ENCODE measurements at places on chromosomes 7 and 10.

DNA sequence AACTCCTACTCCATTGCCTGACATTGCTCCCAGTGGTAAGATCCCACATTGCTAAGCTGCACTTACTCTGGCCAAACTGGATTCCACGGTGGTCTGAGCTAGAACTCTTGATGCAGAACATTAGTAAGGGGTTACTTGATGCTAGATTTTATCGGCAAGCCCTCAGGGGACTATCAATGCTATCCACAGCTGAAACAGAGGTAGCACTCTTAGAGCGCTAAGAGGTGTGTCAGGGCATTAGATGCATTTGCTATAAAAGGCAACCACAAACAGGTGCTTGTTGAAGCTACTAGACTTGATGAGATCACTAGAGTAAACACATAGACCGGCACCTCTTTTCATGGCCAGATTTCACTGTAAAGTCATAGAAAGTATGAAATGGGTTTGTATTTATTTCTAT is 116.3 kb downstream of the MDFIC start:
- no peak for DNase-seq

GRCh38 chr7:139153832-139154231 is 44.3 kb upstream of the ZC3HAV1 start:
- DNase-seq: no peak

DNA sequence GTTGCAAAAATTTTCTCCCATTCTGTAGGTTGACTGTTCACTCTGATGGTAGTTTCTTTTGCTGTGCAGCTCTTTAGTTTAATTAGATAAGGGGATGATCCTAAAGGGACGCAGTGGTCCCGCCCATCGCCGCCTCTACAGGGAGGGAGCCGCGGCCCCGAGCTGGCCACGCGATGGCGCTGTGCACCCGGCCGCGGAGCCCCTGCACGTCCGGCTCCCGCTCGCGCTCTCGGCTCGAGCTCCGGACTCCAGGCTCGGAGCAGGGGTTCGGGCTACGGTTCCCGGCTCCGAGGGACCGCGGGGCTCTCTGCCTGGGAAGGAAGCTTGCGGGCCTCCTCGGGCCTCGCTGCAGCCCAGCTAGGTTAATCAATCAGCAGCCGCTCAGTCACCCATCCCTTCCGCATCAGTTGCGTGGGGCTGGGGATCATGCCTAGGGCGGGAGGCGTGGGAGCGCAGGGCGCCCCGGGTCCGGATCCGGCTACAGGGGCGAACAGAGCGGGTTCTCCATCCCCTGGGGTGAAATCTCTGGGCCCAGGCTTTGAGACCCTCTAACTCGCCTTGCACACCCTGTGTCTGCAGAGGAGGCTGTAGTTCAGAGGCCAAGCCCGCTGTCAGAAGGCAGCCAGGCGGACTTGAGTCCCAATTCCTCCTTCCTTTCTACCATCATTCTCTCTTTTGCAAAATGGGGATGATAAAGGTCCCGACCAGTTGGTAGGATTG is 97.9 kb downstream of the WDR11 start:
- no peak for DNase-seq

DNA sequence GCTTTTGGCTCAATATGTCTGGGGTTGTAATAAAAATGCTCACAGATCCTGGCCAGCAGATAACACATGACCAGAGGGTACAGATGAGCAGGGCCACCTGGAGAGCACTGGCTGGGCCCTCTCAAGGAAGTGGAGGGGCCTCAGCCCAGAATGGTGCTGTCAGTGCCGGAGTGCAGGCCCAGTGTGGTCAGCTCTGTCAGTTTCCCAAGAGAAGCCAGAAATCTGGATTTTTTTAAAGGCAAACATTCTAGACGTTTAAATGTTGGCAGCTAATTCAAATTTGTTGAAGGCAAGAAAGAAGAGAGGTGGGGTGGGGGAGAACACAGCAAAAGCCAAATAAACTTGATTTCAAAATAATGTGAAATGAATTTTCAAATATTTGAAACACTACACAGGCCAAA is 2.0 kb downstream of the C10orf105 start:
- DNase-seq: no peak

- DNase-seq: no peak
Observed at GRCh38 chr10:72812415-72812752, 81.2 kb upstream of the OIT3 start.

GRCh38 chr10:12019283-12019971 is 23.2 kb downstream of the UPF2 start:
- no peak for DNase-seq

DNA sequence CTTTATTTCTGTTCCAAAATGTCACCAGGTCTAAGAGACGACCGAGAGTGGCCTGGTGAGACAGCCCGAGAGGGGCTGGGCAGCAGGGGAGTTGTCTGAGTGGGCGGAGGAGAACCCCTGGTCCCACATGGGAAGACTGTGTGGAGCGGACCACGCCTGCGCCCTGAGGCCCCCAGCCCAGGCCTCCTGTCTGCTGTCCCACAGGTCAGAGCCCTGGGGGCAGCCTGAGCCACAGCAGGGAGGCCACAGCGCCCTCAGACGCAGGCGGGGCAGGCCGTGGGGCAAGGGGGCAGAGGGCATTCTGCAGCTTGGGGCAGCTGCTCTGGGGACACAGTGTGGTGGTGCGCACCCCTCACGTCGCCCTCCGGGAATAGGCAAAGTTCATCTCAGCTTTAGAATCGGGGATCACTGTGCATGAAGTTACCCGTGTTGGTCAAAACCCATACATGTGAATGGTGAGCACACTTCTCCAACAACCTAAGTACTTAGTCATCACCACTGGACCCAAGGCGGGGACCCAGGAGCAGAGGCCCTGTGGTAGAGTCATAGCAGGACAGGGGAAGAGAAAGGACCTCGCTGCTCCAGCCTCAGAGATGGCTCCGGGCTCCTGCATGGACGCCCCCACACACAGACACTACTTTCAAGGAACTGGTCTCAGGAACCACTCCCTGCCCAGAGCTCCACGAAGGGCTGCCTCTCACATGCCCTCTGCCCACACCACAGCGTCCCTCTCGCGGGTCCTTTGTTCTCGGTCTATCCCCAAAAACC is 214.7 kb downstream of the ELFN1 start:
- DNase-seq: no peak

DNA sequence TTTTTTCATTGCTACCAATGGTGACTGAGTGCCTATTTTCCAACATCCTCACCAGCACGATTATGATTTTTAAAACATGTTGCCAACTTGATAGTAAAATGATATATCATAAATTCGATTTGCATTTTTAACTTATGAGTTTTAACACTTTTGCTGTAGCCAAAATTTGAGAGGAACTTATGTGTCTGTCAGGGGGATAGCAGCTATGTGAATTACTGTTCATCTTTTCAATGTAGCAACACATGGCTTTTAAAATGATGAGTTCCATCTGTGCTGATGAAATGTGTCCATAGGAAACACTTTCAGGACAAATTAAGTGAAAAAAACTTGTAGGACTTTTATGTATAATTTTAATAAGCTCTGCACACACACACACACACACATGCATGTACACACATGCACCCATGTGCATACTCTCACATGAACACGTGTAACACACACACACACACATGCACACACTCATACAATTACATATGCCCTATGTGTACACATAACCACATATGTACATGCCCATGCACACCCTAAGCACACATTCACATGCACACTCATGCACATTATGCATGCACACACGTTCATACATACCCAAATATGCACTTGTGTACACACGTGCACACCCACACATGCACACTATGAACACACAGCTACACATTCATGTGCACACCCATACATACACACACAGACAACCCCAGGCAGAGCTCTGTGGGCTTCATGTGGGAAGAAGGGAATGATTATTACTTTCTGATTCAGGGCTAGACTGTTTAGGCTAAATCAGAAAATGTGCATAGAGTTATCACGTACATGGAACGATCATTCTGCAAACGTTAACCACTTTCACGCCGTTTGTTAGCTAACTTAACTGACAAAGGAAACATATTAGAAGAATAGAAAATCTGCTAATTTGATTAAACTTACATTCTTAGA is 68.9 kb downstream of the C10orf143 start:
- no peak for DNase-seq

DNA sequence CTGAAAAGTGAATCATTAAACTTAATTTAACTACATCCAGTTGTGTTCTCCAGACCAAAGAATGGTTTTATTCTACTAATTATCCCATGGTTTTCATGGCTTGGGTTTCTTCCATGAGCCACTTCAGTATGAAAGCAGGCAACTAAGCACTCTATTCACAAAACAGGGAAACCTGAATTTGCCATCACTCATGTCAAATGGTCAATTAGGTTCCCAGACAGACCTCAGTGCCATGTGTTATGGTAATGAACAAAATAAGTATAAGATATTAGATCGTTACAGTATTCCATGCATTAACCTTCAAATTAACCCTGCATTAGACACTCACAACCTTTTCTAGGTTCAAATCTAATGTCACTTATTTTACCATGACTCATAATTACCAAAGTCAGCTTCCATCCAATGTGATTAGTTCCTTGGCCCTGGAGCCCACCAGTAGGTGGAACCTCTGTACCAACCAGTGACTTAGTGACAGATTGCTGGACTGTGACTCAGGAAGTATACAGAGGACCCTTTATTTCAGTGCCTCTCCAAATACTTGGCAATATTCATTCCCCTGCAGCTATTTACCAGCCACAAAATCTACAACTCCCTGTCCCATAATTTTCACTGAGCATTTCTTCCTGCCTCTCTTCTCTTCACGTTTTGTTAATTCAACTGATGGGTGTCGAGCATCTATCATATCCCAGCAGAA is 1270.2 kb upstream of the SORCS1 start:
- DNase-seq: no peak

GRCh38 chr7:128697302-128697905 is 25.3 kb downstream of the GARIN1A start:
- peak; percentile 4 for DNase-seq

- no peak for DNase-seq
Observed at GRCh38 chr7:127890726-127891125, 140.5 kb downstream of the LRRC4 start.

DNA sequence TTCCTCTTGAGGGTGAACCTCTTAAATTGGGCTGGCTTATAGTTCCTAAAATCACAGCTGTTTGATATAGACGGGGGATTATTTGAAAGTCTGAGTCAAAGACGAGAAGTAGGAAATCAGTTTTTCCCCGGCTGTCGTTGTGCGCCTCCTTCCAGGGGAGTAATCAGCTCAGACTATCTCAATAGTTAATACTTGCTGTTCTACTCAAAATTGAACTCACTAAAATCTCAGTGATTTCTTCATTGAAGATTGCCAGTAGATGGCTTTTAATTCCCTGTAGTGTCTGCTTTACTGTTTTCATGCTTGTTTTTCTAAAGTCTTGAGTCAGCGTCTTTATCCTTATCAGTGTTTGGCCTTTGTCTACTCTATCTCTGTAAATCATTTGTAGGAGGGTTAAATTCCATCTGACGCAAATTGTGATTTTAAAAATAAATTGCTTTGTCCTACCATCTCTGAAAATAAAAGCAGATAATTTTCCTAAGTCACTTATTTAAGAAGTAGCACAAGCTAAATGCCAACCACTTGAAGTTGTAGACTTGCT is 47.3 kb downstream of the CNNM2 start:
- no peak for DNase-seq

- DNase-seq: no peak
Observed at GRCh38 chr7:2237109-2237602, 4.4 kb upstream of the MAD1L1 start.

- DNase-seq: no peak
Observed at GRCh38 chr10:33335801-33336581, 1.5 kb upstream of the NRP1 start.

DNA sequence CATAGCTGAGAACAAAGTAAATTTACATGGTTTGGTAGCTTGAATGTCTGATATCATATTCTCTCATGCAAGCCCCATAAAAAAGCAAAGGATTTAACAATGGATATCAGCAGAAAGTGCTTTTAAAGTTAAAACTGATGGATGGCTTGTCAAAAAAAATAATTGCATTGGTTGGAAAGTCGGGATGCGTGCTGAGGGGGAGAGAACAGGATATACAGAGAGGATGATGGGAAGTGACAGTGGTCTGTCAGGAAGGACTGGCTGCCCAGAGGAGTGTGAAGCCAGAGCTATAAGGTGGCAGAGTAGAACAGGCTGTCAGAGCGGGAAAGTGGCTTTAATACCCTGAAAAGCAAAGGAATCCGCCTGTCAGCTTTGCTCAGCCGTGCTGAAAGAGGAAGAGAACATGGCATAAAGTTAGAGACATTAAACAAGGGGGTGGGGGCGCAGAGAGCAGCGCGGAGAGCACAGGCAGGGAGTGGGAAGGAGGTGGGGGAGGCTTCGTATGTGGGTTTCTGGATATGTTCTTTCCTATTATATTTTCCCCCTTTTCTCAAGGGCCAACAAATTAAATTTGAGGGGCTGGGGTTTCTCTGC is 493.0 kb downstream of the LRMDA start:
- DNase-seq: no peak

- DNase-seq: no peak
Observed at GRCh38 chr10:119769886-119770285, 44.0 kb downstream of the INPP5F start.

- DNase-seq: no peak
Observed at GRCh38 chr10:98382691-98383101, 32.3 kb downstream of the PYROXD2 start.

DNA sequence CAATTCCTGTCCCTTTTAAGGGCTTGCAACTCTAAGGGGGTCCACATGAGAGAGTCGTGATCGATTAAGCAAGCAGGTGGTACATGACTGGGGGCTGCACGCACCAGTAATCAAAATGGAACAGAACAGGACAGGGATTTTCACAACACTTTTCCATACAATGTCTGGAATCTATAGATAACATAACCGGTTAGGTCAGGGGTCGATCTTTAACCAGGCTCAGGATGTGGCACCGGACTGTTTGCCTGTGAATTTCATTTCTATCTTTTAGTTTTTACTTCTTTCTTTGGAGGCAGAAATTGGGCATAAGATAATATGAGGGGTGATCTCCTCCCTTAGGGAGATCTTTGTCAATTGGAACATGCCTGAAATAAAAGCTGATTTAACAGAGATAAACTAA is 370.1 kb downstream of the IPMK start:
- DNase-seq: no peak

GRCh38 chr7:157702311-157703023 is 365.7 kb downstream of the DNAJB6 start:
- DNase-seq: no peak

GRCh38 chr7:94382746-94383145 is 11.9 kb upstream of the COL1A2 start:
- DNase-seq: no peak

DNA sequence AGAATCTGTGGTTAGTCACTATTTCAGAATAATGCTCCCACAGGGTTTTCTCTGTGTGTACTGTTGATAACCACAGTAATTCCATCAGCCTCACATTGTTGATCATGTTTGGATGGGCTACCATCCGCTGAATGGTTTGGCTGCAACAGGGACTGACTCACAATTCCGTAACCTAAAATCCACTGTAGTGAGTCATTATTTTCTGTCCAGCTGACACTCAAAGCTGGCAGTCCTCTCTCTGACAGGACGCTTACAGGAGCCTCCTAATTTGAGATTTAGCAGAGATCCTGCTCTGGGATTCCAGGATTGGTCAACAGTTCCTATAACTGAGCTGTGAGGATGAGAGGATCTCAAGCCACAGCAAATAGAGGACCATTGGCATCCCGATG is 32.7 kb downstream of the VWA2 start:
- no peak for DNase-seq

GRCh38 chr10:22246680-22247391 is 29.0 kb upstream of the EBLN1 start:
- DNase-seq: no peak

Data from stimulated activated CD4-positive, alpha-beta T cell treated with anti-CD3 and anti-CD28 coated beads, TNF-alpha, amount 100 ng/mL, for 1 hour (primary cell).